Cerebellar cortex (tissue), 1 donor: ENCODE measurements at places on chromosomes 3 and 15.

DNA sequence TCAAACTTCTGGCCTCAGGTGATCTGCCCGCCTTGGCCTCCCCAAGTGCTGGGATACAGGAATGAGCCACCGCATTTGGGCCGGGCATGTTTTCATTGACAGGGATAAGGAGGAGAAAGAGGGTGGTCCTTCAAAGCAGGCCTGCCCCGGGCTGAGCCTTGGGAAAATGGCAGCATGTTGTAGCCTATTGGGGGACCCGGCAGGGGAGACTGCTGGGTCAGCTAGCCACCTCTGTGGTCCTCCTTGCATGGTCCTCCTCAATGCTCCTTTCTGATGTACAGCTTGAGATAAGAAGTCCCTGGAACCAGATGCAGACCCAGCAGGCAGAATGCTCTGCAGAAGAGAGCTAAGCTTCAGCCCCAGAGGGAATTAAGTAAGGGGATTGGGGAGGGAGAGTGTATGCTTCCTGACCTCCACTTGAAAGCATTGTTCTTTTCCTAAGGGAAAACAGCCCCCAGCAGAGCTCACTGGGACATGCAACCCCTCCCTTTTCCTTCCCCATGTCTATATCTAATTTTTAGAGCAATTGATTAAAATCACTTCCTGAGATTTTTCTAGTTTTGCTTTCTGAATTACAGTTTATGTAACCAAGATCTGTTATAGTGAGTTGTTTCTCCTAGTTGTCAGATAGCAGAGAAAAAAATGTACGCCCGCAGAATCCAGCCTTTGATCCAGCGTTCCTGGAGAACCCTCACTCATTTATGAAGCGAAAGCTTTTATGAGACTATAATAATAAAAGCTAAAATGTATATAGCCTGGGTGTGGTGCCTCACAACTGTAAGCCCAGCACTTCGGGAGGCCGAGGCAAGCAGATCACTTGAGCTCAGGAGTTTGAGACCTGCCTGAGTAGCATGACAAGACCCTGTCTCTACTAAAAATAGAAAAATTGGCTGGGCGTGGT, 48.7 kb upstream of the VILL start:
- no peak for DNase-seq

DNA sequence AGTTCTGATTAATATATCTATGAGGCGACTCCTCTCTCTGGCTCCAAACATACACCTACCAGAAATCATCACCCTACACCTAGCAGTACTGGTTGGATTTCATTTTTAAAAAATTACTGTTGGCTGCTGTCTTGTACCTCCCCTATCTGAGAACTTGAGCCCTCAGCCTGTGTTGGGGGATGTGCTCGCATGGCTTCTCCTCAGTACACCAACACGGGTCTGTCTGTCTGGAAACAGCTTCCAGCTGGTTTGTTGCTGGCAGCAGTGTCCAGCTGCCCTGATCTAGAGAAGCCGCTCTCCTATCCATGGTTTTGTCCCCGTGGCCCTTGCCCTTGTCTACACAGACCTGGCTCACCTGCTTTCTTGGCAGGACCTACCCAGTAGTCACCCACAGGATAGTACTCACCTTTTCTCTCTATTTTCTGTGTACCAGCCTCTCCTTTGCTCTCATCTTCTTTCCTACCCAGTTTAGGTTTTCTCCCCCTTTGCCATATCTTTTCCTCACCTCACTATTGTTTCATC, 43.2 kb upstream of the NEDD4 start:
- no peak for DNase-seq

- no peak for DNase-seq
These were observed 40.0 kb upstream of the IL12A start for GRCh38 chr3:159948429-159949144.

GRCh38 chr3:151037746-151038477, 47.6 kb upstream of the MED12L start:
- DNase-seq = no peak

DNA sequence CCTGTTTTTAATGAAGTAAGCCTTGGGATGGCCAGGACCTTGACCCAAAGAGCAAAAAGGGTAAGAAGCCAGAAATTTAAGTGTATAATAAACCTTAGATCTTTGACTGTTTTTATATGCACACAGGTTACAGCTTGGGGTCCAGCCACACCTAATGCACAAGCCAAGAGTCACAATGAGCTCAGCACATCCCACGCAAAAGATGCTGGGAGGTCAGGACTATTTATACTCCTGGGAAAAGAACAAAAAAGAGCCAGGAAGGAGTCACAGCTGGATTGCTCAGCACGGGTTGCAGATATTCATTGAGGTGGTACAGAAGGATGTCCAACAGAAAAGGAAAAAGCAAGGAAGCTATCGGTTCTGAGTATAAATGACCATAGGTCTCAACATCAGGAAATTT, 536.3 kb downstream of the NTRK3 start:
- DNase-seq = no peak

DNA sequence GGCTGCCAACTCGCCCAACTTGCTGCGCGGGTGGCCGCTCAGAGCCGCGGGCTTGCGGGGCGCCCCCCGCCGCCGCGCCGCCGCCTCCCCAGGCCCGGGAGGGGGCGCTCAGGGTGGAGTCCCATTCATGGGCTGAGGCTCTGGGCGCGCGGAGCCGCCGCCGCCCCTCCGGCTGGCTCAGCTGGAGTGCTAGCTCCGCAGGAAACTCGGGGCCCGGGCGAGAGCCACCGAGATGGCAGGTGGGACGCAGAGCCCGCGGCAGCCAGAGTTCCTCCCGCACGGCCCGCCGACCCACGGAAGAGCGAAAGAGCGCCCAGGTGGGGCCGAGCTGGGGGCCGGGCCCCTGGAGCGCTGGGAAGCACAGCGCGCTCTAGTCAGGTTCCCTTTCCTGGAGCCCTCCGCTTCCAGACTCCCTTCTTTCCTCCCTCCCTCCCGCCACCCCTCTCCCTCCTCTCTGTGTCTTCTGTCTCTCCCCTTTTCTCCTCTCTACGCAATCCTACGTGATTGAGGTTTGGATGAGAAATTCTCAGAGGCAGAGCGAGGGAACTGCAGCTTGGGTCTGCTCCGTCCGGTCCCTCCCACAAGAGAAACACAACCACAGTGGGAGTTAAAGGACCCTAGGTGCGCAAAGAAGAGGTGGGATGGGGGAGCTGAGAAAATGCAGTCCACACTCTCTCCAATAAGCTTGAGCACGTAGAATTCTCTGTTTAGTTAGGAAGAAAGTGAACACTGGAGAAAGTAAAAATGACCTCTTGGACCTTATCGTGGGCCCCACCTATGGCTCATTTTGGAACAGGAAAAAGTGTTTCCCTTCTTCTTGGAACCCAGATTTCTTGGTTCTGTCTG, 317.3 kb downstream of the FGF12 start:
- peak; percentile 59 for DNase-seq

DNA sequence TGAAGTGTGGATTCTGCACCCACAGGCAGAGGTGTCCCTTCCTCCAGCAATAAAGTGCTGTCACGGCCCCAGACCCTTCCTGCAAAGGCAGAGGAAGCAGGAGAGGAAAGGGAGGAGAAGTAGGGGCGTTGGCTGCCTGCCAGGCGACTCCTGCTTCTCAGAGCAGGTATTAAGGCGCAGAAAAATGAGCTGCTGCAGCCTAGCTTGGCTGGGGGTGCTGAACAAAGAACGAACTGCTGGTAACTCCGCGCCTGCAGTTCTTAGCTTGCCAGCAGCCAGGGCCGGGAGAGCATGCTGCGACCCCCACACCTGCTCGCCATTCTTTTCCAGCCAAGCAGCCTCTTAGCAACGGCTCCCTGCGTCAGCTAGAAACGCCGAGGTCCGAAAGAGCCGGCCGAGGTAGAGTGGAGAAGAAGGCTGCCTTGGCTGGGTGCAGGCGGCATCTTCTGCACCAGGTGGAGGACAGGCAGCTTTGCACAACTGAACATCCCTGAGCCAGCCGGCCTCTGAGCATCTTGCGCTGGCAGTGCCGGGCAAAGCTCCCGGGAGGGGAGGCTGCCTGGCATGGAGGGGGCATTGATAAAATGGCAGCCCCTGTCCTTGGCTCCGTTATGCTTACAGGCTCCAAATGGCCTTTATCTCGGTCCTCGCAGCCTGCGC, 296.0 kb downstream of the MEX3B start:
- peak; percentile 42 for DNase-seq

- DNase-seq = no peak
These were observed 1.2 kb downstream of the SPINT1 start for GRCh38 chr15:40845036-40845435.

- no peak for DNase-seq
These were observed 407.8 kb downstream of the SHQ1 start for GRCh38 chr3:72440491-72440890.

DNA sequence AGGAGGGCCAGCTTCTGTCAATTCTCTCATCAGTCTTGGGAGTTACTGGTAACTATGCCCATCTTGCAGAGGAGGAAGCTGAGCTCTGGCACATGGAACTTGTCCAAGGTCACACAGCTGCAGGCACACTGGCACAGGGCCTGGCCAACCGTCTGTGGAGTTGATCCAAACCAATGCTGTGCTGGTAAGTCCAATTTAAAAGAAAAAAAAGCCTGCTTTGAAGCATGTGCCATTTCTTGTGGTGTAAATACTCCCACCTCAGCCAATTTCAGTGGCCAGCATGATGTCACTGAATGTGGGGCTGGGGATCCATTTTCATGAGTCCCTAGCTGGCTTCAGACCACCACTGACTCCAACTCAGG, 83.4 kb downstream of the CHSY1 start:
- DNase-seq = no peak

- peak; percentile 50 for DNase-seq
These were observed 730 bp downstream of the HIGD1A start for GRCh38 chr3:42803414-42804105.

DNA sequence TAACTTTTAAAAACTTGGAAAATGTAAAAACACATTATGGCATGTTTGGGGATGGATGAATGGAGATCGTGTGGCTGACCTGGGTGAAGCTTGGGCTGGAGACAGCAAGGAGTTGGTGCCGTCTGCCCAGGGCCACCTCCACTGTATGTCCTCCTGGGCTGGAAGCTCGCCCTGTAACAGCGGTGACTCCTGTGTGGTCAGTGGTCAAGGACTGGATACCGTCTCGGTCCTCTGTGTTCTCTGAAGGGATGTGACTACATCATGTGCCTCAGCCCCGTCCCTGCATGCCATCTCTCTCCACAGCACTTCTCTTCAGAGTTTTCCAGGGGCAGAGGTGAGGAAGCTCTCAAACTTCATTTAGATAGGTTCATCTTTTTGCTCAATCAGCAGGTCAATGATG, 9.5 kb downstream of the LIMD1 start:
- DNase-seq = no peak

GRCh38 chr3:136906725-136907124, 44.7 kb downstream of the NCK1 start:
- DNase-seq = no peak

GRCh38 chr3:129764090-129764489, 129.4 kb downstream of the TMCC1 start:
- DNase-seq = no peak

GRCh38 chr3:12710062-12710461, 46.1 kb upstream of the RAF1 start:
- no peak for DNase-seq

DNA sequence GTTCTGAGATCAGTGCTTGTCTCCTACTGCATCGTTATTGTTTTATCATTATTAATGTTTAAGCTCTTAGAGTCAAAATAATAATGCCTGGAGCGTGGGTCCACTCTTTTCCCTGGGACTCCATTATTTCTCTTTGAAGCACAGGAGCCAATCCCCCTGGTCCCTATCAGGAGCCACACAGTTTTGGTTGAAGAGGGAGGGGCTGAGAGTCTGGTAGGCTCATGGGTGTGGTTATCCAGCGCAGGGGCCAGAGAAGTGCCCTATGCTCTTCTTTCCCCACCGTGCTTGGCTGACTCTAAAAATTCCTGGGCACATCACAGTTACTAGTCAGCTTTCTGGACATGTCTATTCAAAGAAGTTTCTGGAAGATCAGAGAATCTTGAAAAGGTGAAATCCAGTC, 121.5 kb downstream of the DNAJB8 start:
- no peak for DNase-seq

GRCh38 chr3:122366379-122366749, 16.7 kb downstream of the MIX23 start:
- no peak for DNase-seq

DNA sequence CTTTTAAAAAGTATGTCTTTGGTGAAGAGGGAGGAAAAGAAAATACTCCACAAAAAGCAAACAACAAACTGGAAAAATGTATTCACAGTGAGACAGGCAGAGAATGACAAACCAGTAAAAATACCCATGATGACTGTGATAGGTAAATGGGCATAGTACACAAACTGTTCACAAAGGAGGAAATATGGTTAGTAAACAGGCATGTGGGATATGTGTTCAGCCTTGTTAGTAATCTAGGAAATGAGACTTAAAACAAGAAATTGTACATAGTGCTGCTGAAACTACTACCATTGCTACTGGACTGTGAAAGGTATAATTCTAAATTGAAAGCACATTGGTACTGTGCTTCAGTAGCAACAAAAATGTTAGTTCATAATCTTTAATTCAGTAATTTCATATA, 50.1 kb downstream of the UBE2E2 start:
- DNase-seq = no peak

DNA sequence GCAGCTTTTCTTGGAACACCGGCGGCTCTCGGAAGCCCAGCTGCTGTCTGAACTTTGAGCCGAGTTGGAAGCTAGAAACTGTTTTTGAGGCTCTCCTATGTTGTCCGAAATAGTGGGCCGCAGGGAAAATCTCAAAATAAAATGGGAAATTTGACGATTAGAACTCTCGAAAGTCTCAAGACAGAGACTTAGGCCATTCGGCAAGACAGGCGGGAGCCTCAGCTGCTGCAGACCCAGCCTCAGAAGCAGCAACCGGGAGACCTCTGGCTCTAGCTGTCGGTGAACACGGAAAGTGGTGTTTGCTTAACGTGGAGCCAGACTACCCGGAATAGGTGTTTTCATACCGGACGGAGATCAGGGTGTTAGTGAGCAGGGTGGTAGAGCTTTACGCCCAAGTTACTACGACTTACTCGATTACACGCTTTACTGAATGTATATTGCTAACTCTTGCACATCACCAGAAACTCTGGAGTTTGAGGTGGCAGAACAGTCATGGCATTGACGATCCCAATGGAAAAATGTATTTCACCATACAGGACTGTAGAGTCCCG, 357 bp upstream of the MAN2C1 start:
- no peak for DNase-seq

DNA sequence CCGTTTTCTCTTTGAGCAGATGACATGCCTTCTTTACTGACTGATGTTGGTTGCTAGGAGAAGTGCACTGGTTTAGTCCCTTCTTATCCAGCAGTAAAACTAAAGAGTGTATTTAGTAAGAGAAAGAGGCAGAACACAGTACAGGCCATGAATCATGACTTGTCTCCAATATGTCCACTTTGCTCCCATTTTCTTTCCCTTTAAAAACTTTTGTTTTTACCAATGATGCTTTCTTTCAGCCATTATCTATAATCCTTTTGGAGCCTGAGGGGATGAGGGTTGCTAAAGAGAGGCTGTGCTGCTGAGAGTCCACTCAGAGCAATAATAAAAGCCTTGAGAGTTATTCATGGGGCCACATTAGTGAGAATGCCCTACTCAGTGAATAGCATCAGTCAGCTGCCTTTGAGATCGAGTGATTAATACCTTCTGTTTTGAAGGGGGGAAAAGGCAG, 12.2 kb downstream of the ROBO2 start:
- peak; percentile 33 for DNase-seq

GRCh38 chr3:152380043-152380442, 111.3 kb downstream of the MBNL1 start:
- no peak for DNase-seq

- DNase-seq = no peak
These were observed 29.6 kb downstream of the SQOR start for GRCh38 chr15:45664451-45664850.

- DNase-seq = no peak
These were observed 69.7 kb upstream of the CMSS1 start for GRCh38 chr3:99747915-99748314.
